GM12878 (cell line): ENCODE measurements at places on chromosomes 12 and 14. TPM values are rescaled to one million over a fixed set of nuclear protein-coding genes. Genes with fewer than 3 reads are reported as not detected.

DNA sequence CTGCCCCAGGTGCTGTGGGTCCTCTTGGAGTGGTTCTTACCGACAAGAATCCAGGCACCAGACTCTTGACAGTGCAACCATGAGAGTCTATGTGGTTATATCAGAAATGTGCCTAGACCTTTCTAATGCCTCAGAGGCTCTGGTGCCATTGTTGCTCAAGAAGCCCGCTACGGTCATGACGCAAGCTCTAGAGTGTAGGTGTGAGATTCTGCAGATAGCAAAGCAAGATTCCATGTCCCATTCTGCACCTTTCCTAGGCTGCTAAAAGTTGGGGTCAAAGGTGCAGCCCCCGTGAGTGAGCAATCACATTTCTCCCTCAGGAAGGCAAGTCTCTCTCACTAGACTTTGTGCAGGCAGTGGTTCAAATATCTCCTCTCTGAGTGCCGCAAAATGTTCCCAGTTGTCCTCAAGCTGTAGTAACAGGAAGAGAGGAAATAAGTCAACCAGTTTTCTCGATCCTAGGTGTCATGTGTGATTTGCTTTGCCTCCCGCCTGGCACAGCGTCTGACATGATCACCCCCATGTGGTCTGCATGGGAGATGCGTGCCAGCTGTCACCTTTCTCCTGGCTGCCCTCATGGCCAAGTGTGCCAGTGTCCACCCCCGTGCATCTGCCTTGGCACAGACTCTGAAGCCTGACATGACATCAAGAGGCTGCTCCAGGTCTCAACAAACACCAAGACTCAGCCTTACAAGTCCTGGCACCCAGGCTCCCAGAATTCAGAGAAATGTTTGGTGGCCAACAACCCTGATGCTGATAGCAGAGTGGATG lies 122.5 kb upstream of the COCH start:
- no peaks in the 10 kb centered on the region for H3K4me1 ChIP-seq
- no peak overlapping the region for H3K27ac ChIP-seq
- no peaks in the 10 kb centered on the region for H3K27me3 ChIP-seq
- H3K36me3 ChIP-seq = no peaks in the 10 kb centered on the region
- no peak overlapping the region for H3K4me3 ChIP-seq

Gene C14orf119
- 35.9 and 40.4 TPM in 2 replicates for total RNA-seq

Gene GLT1D1
- total RNA-seq = 4.1 and 4.2 TPM in 2 replicates

- H3K36me3 ChIP-seq = no peaks in the 10 kb centered on the region; the same call in 1 of the 2 replicates
- no peak overlapping the region for H3K4me3 ChIP-seq
- no peak for DNase-seq
Measured at GRCh38 chr12:104516821-104517220, 60.1 kb downstream of the CHST11 start.

DNA sequence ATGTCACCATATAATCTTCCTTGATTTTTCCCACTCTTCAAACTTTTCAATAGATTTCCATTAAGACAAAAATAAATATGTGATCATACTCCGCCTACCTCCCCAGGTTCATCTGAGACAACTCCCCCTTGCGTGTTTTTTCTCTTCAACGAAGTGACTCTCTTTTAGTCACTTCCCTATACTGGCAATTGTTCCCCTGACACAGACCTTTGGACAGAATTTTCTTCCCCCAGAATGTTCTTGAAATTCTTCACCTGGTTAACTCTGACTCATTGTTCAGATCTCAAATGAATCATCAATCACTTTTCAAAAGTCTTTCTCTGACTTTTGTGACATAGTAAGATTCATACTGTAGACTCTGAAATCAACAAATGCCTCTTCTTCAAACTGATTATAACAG lies 727.3 kb upstream of the LMO3 start:
- H3K27me3 ChIP-seq = no peaks in the 10 kb centered on the region
- H3K4me1 ChIP-seq = no peaks in the 10 kb centered on the region
- H3K36me3 ChIP-seq = no peaks in the 10 kb centered on the region
- no peak overlapping the region for H3K27ac ChIP-seq
- no peak overlapping the region for H3K4me3 ChIP-seq
- DNase-seq = no peak

Gene DEPDC4
- total RNA-seq = 1.6 and 1.9 TPM in 2 replicates
